AG04450 (cell line): ENCODE measurements at places on chromosomes 11 and 22.

DNA sequence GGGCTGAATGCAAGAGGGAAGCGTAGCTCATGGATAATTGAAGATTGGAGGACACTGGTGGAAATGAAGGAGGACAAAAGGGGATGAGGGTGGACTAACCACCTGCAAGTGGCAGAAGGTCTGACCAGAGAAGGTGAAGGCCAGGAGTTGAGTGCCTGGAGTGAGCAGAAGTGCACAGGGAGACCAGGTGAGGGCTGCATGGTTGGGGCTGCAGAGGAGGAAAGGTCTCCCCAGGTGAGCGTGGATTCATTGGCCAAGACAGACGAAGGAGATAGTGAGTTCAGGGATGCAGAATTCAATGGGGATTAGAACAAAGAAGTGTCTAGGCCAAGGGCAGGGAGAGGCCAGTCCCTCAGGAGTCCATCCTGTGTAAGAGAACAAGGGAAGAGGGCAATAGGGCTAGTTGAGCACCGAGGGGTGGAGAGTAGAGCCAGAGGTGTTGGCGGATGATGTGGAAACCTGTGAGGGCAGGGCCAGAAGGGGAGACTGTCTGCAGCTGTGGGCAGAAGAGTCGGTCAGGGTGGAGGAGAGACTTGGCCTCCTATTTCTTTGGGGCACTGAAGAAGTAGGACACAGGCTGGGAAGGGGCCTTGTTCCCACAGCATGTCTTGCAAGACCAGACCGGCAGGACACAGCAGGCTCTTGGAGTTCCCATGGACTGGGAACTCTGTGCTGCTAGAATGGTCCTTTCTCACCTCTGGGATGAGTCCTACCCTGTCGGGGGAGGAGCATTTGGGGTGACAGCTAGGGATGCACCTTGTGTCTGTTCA, 6.7 kb downstream of the TRIM29 start:
- DNase-seq: no peak

GRCh38 chr11:66957971-66958231, 282 bp downstream of the PC start:
- DNase-seq: no peak

DNA sequence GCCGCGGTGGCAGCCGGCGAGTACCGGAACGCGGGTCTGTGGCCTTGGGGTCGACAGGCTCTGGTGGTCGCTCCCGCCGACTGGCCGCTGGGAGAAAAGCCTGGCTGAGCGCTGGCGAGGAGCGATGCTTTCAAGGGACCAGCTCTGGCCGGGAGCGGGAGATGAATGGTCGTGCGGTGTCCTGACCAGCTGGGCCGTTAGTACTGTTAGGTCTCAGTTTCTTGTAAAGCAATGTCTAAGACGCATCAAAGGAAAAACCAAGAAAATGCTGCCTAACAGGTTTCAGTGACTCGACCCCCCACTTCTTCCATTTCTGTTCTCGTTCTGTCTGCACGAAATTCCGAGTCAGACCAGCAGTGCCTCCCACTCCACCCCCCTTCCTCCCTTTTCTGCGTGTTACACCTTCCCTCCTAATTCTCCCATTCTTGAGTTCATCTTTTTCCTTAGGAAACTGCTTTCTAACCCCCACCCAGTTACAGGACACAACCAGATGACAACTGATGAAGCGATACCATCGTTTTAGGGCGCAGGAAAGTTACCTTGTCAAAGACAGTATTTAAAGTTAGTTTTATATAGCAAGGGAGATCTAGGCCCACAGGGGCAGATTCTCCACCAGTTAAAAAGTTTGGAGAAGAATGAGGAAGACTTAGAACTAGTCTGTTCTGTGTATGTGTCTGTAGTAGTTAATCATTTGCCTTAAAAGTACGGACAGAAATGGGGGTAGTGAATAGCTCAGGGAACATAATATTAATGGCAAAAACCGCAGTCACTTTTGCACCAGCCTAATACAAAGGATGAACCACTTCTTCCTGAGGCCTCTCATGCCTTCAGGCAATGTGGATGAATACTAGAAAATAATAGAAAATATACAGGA, 1.0 kb downstream of the CUL5 start:
- DNase-seq: no peak

DNA sequence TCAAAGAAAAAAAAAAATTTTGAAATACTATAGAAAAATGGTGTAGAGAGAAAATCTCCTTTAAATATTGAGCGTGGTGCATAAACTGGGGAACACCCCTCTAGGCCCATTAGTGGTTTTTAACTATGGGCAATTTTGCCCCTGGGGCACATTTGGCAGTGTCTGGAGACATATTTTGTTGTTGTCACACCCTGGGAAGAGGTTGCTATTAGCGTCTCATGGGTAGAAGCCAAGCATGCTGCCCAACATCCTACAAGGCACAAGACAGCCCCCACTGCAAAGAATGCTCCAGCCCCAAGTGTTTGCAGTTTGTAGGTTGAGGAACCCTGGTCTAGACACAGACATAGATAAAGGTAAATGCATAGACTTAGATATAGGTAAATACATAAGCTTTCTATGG, 92.6 kb downstream of the KIAA1671 start:
- DNase-seq: no peak

DNA sequence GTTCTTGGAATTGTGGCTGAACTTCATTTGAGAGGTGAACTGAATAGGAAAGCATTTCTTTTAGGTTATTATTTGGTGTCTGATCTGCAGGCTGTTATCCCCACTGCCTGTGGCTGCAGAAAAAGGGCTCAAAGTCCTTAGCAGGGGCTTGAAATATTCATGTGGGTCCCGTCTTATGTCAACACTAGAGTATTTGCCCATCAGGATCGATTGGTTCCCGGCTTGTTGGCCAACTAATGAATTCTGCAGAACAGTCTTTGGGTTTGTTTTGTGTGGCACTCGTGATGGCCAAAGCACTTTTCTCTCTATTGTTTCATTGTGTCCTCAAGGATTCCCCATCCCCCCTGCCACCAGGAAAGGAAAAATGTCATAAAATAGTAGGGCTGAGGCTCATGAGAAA, 211.9 kb downstream of the MYO18B start:
- no peak for DNase-seq

GRCh38 chr22:35593071-35593890, 23.8 kb downstream of the MB start:
- DNase-seq: no peak

- no peak for DNase-seq
These were observed 131.3 kb downstream of the CHST1 start for GRCh38 chr11:45534132-45534531.

DNA sequence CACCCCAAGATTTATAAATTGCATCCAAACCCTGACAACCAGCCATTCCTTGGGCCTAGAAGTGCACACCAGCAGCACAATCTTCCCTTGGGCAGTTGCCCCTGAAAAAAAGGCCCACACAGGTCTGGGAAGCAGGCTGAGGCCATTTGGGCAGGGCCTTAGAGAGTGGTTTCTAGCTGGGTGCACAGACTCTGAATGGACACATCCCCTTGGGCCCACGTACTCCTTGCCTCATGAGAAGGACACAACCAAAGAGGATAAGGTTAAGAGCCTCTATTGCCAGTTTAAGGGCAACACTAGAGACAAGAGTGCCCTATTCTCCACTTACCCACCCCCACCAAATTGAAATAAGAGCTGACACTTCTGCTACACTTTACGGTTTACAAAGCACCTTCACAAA, 933 bp upstream of the PANX3 start:
- DNase-seq: no peak

GRCh38 chr22:44399906-44400762, 87.4 kb upstream of the SHISAL1 start:
- DNase-seq: no peak

DNA sequence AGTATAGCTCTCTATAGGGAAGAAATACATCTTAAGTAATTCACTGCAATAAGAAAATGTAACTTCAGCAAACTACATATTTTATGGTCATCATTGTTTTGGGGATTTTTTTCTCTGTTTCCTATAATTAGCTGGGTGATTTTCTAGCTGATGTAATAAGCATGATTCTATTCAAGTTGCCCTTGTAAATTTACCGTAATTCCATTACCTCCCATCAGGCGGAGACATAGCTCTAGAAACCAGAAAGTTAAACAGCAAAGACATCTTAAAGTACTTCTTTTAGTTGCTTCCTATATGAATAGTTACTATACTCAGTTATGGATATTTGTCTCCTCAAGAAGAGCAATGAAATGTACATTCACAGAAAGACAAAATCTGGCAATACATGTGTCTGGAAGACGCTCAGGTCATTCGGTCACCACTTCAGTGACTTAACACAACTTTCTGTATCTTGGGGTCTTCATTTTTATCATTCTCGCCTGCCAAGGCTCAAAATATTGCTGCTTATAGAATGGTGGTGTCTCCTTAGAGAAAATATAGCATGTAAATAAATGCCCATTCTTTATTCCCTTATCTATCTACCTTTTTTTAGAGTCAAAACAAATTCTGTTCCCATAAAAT, 239.9 kb upstream of the ZC3H12C start:
- peak; percentile 63 for DNase-seq

DNA sequence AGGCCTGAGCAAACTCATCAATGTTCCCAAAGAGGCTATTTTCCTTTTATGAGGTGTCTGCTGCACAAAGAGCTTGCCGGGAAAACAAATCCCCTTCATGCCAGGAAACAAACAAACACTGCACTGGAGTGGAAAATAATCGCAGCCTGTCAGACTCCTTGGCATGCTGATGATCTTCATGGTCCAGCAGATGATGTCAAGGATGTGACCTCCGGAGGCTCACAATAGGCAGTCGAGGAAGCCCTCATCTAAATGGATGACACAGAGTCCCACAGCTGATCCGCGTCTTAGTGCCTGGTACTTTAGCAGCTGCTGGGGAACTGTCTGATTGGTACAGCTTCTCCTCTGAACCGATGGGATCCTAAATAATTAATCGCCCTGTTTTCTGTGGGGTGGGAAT, 187.6 kb downstream of the TENM4 start:
- no peak for DNase-seq

DNA sequence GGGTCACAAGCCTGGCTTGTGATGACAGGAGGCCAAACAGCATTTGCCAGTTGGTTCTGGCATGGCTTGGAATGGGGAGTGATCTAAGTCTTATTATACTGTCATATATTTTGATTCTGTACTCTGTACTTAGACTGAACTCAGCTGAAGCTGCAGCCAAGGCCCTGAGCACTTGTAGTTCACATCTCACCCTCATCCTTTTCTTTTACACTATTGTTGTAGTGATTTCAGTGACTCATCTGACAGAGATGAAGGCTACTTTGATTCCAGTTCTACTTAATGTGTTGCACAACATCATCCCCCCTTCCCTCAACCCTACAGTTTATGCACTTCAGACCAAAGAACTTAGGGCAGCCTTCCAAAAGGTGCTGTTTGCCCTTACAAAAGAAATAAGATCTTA, 843 bp downstream of the OR56B1 start:
- peak; percentile 2 for DNase-seq

GRCh38 chr22:40009292-40009774, 14.6 kb downstream of the FAM83F start:
- no peak for DNase-seq

DNA sequence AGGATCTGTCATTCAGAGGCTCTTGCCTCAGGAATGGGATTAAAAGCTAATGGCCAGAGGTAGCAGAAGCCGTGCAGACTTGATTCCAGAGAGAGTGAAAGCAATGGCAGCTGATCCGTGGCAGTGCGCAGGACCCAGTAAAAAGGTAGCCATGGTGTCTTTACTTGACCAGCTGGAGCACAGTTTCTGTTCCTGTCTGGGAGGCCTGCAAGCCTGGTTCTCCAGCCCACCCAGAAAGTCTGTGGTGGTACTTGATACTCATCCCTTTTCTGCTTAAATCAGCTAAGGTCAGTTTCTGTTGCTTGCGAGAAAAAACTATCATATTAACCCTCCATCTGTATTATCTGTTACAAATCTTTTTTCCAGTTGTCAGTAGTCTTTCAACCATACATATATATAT, 86.7 kb downstream of the RPS6KA4 start:
- no peak for DNase-seq

GRCh38 chr22:31253949-31254348, 38.3 kb downstream of the PIK3IP1 start:
- no peak for DNase-seq

DNA sequence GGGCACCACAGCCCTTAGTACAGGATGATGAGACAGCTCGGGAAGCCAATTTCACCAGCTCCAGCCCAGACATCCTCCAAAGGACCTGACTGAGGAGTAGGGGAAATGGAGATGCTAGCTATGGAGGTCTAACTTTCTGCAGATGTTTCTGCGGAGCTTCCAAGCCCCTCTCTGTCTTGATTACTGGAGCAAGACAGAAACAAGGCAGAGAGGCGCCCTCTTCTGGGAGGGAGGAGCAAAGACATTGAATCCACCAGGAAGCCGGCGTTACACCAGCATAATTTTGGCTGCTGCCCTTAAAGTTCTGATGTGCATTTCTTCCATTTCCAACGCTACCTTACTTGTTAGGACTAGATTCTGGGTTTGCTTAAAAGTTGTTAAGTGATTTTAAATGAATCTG, 107.3 kb upstream of the HSD17B12 start:
- DNase-seq: no peak

GRCh38 chr11:79196950-79197349, 243.9 kb downstream of the TENM4 start:
- DNase-seq: no peak

- DNase-seq: no peak
These were observed 44.9 kb downstream of the GRAMD1B start for GRCh38 chr11:123474994-123475393.

DNA sequence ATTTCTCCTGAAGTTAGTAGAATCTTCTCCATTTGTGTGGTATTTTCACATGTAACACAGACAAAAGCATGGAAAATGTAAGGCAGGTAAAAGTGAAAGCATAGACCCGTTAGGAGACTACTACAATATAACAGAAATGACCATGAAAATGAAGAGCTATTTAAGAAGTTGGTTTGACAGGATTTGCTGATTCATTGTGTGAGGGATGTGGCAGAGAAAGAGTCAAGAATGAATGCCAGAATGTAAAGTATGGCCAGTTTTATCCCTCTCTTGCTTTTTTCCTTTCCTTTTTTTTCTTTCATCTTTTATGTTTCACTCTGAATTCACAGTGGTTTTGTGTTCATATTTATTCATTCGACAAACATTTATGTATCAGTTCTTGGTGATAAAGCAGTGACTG, 115.9 kb downstream of the ARFGAP2 start:
- DNase-seq: no peak

- no peak for DNase-seq
These were observed 904 bp downstream of the C2CD3 start for GRCh38 chr11:74169738-74170458.

DNA sequence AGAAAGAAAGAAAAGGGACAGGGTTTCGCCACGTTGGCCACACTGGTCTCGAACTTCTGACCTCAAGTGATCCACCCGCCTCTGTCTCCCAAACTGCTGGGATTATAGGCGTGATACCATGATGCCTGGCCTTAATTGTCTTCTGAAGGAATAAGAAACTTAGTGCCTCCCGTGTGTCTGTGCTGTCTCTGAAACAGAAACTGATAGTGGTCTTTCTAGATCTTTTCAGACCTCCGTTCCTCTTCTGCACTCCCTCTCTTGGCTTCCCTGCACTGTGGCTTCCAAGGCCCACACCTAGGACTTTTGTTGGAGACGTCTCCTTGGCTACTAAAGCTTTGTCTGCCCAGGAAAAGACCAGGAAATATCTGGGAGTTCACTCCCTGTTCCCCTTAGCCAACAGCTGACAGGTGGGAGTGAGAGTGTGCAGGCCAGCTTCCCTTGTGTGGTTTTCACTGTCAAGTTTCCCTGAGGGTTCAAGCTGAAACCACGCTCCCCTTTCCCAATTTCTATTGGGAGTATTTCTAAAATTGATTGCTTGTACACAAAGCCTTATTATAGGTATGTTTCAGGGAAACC, 10.1 kb upstream of the HTR3B start:
- no peak for DNase-seq
